AG04449 (cell line): ENCODE measurements at places on chromosomes 5 and 9.
A peak's percentile ranks its signal among the peaks of the same experiment; 100 is the strongest.

- DNase-seq = no peak
Measured at GRCh38 chr5:158638396-158638795, 461.3 kb downstream of the EBF1 start.

- DNase-seq = no peak
Measured at GRCh38 chr5:14173377-14174229, 30.5 kb downstream of the TRIO start.

DNA sequence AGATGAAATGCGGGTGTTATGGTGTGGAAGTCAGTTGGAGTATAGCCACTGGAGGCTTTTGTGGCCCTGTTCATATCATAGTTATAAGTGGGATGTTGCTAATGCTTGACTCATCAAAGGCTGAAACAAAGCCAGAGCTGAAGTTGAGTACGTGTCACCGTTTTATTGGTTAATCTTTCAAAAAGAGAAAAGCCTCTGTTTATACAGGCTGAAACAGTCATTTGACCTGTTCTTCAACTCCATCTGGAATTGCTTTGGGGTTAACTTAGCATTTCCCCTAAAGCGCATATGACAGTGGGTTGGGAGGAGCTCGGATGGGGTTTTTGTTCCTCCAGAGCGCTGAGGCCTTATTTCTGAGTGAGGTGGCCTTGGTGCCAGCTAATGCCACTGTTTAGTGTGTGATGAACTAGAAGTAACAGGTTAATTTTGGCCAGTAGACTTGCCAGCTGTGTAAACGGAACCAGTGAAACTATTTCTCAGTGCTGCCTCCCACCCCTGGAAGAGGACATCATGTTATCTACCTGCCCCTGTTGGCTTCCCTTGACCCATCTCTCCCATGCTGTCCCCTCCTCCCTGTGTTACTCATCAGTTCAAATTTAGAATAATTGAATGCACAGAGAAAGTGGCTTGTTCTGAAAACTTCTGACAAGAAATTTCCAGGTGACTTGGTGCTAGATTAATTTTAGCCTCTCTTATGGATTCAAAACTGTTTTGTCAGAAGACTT, 34.2 kb downstream of the MTAP start:
- peak; percentile 97 for DNase-seq

DNA sequence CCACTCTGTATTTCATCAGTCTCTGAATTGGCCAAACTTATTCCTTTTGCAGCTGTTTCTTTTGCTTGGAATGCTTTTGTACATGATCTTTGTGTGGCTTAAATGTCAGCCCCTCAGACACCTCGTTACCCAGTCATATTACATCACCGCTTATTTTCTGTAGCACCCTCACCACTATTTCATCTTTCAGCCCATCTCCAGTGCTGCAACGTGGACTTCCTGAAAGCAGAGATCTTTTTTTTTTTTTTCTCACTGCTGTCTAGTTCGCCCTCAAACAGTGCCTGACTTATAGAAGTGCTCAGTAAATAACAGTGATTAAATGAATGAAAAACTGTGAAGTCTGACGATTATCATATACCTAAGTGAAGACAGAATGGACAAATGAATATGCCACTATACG, 835 bp downstream of the SRA1 start:
- no peak for DNase-seq

GRCh38 chr5:160287378-160288051, 24.8 kb downstream of the CCNJL start:
- no peak for DNase-seq

DNA sequence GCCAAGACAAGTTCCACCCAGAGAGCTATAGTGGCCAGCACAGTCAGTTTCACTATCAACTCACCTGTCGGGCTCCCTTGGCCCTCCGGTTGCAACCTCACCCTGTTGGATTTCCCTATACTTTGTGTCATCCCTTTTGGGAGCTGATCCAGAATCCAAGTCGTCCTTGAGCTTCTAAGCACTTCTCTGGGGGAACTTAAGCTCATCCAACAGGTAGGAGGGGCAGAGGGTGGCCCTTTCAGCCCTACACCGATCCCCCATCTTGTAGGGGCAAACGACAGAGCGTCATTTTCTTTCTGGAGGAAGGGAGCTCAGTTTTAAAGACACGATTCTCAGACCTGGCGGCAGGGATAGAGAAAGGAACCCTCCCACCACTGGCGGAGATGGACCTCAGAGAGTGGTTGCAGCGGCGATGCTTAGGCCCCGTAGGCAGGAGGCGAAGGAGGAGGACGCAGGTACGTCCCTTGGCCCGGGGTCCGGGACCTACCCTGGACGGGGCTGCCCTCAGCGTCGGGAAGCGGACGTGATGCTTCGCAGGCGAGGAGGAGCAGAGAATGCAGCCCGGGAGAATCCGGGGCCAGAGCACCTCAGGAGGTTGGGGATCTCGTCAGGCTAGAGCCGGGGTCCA, 519 bp downstream of the ZER1 start:
- DNase-seq = no peak

DNA sequence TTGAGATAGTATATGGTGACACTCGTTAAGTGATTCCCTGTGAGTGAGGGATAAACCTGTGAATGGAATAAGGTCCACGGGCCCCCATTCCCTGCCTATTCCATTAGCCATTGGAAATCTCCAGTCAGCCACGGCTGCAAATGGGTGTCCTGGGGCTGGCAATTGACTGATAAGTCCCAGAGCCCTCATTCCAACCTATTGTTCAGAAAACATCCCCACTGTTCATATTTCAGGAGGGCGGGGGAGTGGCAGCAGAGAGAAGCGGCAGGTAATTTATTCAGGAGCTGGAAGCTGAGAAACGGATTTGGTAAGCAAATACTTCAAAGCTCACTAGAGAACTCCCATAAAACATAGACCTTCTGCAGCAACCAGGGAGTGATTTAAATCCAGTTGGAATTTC, 42.0 kb downstream of the TMEM174 start:
- DNase-seq = no peak
